GM12864 (cell line): ENCODE measurements at places on chromosomes 4 and X.

GRCh38 chr4:37628977-37629609 lies 57.1 kb downstream of the RELL1 start:
- no peak for DNase-seq

DNA sequence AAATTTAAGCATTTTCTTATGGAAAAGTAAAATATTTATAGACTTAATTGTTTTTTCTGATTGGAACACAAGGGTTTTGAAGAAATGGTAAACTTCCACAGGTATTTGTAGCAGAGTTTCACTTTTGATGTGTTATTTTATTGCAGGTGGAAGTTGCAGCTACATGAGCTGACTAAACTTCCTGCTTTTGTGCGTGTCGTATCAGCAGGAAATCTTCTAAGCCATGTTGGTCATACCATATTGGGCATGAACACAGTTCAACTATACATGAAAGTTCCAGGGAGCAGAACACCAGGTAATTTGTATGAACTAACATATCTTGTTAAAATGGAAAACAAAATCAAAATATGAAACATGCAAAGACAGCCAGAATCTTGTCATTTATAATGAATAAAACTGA lies 117.4 kb downstream of the DIPK2B start:
- no peak for DNase-seq

DNA sequence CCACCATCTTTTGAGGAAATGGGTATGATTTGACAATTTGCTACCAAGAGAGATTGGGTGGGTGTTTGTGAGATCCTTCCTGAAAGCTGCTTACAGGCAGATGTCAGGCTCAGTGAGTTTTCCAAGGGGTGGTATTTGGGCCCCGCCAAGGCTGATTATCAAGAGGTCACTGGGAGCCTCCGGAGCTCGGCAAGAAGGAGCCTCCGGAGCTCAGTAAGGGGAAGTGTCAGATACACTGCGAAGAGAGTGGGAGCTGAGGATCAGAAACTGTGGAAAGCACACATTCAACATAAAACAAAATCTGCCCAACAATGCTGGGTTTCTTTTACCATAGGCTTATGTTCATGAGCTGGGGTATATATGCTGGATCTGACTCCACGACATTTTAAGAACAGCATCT lies 714 bp downstream of the RTL3 start:
- no peak for DNase-seq

GRCh38 chr4:184487503-184487902 lies 13.2 kb upstream of the IRF2 start:
- no peak for DNase-seq

DNA sequence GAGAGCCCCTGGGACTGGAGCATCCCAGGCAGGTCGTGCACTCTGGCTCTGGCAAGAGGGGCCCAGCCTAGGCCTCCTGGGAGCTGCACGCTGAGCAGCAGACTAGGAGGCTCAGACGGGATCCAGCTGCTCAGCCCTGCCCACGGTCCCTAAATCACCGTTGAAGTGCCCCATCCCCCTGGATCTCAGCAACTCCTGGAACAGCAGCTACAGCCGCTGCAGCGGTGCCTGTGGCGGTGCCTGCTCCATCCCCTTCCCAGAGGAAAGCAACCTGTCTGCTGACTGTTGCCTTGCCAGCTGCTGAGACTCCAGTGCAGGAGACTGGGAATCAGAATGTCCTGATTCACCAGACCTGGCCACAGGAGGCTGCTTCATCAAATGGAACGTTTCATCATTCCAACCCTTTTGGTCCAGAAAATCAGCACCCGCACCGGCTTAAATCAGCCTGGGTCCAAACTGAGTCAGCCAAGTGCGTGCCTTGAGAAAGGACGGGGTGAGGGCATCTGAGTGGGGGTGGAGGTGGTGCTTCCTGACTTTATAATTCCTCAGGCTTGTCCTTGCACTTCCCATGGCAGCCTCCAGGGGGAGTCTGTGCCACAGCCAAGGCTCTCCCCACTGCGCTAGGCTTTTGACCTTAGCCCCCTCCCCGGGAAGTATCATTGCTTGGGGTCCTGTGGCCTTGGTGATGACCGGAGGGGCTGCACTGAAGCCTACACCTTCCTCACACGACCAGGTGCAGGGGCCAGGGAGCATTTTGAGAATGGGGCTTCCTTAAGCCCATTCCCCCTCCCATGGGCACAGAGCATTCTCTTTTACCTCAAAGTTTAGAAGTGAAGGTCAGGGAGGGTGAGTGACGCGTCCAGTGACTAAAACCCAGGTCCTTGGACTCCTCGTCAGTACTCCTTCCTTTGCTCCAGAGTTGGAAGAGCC lies 6.5 kb downstream of the ZNF185 start:
- no peak for DNase-seq

GRCh38 chrX:50081282-50081889 lies 119.4 kb downstream of the AKAP4 start:
- no peak for DNase-seq

GRCh38 chr4:164807611-164808010 lies 53.7 kb downstream of the SMIM31 start:
- DNase-seq: no peak

DNA sequence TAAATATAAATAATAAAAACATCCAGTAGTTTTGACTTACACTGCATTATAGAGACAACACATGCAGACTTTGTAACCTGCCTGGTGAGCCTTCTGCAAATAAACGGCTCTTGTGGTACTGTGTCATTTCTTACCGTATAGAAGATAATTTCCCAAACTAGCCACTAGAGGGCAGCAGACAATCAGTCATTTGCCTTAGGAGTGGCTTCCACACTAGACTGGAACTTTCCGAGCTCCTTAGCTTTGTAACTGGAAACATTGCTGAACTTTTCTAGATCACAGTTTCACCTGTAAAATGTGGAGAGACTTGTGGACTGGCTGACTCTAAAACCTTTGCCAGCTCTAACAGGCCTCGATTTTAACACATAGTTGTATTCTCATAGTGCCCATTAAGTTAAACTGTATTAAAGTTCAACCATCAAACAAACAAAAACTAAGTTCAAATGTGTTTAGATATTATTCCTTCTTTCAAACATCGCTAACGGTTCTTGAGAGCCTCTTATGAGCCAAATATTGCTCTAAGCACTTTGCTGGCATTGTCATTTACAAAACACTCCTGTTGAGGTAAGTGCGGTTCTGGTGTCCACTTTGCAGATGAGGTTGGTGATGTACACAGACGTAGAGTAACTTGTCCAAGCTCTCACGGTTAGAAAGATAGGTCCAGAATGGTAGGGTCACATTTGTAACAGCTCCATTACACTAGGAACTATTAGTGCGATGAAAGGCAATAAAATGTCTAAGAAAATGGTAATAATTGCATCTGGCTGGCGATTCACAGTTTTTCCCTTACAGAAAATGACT lies 345.5 kb downstream of the ANK2 start:
- DNase-seq: peak; percentile 64

DNA sequence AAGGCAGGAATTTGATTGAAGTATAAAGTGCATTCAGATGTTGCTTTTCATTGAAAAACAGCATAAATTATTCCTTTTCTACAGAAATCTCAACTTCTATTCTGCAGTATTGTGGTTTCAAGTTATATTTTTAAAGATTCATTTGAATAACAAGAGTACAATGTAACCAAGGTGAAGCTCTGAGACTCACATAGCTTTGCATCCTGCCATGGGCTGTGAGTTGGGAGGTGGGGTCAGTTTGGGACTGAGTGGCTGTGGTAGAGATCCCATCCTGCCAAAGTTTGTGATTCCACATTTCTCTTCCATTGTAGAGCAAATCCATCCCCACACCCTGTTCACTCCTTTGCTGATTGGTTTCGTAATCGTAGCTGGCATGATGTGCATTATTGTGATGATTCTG lies 69.2 kb downstream of the KIT start:
- no peak for DNase-seq

DNA sequence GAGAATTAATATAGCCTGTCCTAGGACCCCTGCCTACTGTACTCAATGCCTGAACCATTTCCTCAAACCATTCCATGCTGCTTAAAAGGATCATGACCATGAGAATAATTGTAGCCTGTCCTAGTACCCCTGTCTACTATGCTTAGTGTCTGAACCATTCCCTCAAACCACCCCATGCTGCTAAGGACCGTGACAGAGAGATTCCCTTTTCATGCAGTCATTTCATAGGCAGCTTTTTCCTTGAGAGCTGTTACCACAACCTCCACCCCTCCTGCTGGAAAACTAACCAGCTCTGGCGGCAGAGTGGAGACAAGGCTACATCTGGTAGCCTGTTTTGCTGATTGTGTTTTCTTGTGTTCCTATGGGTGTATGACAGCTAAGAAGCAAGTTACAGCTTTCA lies 174.9 kb upstream of the SMARCAD1 start:
- DNase-seq: no peak

DNA sequence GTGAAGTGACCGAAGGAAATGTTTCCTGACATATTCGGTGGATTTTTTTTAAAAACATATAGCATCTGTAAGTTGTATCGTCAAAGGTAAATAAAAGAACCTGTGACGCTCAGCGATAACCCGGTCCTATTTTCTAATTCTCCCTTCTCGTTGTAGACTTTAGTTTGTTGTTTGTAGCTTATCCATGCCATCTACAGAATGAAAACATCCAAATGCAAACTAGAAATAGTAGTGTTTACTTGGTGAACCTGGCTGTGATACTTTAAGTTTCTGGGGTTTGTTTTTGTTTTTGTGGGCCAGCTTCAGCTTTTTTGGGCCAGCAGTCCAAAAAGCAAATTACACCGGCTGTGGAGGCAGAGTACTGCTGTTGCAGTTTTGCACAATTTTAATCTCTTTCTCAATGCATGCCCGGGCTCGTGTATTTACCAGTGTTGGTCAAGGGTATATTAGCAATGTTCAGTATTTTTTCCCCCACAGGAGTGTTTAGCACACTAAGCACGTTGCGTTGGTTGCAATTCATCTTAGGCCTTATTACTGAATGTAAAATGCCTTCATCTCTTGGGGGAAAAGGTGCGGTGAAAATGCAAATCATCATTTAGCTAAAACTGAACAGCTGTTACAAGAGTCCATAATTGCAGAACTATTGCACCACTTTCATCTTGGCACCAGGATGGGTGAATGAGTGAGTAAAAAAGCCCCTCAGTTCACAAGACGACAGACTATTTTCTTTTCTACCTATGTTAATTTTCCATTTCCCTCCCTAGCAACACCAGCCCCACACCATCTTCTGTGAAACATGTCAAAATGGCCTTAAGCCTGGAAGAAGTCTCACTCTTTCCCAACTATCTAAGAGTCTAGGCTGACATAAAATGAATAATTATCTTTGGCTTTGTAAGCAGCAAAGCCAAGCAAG lies 1.7 kb upstream of the CNOT6L start:
- DNase-seq: no peak

- DNase-seq: no peak
These were observed 4.3 kb upstream of the TIMP1 start for GRCh38 chrX:47577901-47578300.

DNA sequence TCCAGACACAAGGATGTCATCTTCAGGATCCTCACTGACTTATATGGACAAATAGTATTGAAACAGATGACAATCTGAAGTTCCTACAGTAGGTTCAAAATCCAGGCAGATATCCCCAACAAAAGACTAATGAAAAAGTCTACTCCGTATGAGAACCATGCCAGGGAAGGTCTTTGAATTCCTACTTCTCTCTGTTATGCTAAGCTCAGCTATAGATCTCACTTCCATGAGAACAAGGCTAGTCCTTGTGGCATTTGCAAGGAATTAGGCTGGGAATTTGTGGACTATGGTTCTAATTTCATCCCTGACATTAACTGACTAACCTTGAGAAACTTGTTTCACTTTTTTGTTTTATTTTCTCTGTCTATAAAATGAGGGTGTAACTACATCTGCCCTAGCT lies 229.8 kb downstream of the IL1RAPL2 start:
- DNase-seq: no peak

- DNase-seq: no peak
These were observed 36.9 kb downstream of the EVC start for GRCh38 chr4:5747738-5748375.

DNA sequence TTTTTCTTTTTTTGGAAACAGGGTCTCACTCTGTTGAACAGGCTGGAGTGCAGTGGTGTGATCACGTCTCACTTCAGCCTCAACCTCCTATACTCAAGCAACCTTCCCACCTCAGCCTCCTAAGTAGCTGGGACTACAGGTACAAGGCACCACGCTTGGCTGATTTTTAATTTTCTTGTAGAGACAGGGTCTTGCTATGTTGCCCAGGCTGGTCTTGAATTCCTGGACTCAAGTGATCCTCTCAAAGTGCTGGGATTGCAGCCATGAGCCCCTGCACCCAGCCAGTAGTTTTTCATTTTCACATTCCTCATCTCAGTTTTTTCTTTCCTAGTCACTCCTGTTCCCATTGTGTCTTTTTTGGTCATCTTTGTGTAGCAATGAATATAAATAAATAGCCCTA lies 11.1 kb downstream of the USO1 start:
- no peak for DNase-seq

- no peak for DNase-seq
These were observed 6.0 kb downstream of the DGKQ start for GRCh38 chr4:967113-968104.

DNA sequence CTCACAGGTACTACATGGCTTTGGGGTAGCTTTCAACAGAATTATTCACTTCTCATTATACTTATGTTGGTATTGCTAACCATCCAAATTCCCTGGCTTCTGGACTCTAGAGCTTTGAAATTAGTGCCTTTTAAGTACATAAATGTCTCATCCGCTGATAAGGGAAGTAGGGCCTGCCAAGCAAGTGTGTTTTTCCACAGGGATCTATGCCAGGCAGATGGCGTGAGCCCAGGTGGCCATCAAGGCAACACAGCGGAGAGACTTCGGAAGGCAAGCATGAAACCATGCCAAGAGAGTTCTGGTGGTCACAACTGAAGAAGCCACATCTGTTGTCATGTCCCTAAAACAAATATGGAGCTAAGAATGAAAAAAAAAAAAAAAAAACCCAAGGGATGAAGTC lies 503.1 kb upstream of the LCORL start:
- DNase-seq: no peak

DNA sequence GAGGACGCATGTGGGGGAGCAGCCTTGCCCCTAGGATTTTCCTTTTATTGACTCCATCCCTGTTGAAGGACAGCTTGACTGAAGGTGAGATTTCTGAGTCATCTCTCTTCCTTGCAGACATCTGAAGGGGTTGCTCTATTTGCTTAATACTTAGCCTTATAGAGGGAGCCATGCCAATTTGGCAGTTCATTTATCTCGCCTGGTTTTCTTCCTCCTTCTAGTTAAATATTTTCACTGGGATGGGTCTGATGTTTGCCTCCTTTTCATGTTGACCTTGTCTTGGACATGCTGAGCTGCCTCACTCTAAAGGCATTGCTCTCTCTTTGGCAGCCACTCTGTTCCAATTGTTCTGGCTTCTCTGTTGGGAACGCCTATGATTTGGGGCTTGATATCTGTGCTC lies 151.0 kb upstream of the PSAPL1 start:
- DNase-seq: no peak

- DNase-seq: no peak
These were observed 56.5 kb upstream of the ARX start for GRCh38 chrX:25072247-25072646.

GRCh38 chr4:116020141-116020722 lies 906.8 kb upstream of the NDST4 start:
- DNase-seq: no peak
